ENCODE measurements at places on chromosomes 5 and 9.
A peak's percentile ranks its signal among the peaks of the same experiment; 100 is the strongest.

GRCh38 chr9:73165911-73166310 is 14.2 kb downstream of the ANXA1 start:
- DNase-seq: no peak

- no peak for DNase-seq
These were observed 16.4 kb upstream of the SMIM15 start for GRCh38 chr5:61178702-61179101.

GRCh38 chr9:34291023-34291422 is 38.0 kb downstream of the KIF24 start:
- DNase-seq: no peak

DNA sequence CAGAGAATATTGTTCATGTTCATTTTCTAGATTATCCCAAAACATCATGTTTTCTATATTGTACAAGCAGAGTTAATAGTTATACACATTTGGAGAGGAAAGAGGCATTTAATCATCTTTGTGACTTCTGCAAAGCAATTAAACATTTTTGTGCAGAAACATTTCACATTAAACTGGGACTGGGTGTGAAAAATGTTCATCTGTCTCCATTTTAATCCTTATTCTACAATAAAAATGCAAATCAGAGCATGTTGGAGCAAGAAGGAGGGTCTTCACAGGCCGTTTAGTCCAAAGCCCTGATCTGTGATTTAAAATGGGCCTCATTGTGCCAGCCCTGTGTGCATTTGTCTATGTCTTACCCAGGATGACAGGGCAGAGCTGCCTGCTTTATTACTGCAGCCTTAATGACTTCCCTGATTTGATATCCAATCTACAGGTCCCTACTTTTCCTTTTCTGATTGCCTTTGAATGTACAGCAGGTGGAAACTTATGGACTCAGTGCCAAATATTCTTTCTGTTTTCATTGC is 183.5 kb downstream of the CAVIN4 start:
- no peak for DNase-seq

DNA sequence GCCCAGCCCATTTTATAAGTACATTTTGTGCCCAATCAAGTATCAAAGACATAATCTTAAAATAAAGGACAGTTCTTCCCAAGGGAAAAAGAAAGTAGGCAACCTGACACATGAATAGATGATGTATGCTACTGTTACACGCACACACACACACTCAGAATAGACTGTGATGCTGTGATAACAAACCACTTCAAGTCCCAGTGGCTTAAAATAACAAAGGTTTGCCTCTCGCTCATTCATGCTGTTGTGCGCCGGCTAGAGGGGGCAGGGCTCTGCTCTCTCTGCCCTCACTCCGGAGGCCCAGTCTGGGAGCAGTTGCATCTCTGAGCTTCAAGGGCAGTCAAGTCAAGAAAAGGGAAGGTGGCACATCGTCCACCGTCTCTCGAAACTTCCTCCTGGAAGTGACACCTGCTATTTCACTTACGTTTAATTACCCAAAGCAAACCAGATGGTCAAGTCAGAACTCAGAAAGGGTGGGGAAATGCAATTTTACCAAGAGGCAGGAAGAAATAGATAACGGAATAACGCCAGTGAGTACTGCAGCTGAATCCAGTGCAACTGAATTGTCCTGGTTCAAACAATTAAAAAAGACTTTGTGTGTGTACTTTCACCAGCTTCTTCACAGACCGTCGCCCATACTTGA is 43.3 kb downstream of the ANKRD33B start:
- peak; percentile 88 for DNase-seq

- DNase-seq: no peak
These were observed 134.7 kb downstream of the MACIR start for GRCh38 chr5:103393101-103393754.

DNA sequence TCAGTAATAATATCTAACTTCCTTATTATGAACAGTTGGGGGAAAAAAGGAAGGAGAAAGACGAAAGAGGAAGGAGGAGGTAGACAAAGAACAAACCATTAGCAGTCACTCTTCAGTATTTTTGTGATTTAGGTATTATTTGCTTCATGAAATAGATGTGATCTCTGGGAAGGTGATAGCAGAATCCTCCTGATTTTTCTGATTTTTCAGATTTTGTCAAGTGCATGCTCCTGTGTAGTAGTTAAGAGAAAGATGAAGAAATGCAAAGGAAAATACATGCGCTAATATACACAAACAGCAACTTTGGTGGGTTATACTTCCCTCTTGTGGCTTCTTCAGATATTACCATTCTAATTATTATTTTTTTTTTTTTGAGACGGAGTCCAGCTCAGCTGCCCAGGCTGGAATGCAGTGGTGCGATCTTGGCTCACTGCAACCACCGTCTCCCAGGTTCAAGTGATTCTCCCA is 31.6 kb downstream of the LMNB1 start:
- no peak for DNase-seq

GRCh38 chr5:179906294-179906794 is 1.4 kb downstream of the TBC1D9B start:
- peak; percentile 66 for DNase-seq

Measured in spleen (tissue), 13 donors.